ENCODE measurements at places on chromosomes 2 and 18.

DNA sequence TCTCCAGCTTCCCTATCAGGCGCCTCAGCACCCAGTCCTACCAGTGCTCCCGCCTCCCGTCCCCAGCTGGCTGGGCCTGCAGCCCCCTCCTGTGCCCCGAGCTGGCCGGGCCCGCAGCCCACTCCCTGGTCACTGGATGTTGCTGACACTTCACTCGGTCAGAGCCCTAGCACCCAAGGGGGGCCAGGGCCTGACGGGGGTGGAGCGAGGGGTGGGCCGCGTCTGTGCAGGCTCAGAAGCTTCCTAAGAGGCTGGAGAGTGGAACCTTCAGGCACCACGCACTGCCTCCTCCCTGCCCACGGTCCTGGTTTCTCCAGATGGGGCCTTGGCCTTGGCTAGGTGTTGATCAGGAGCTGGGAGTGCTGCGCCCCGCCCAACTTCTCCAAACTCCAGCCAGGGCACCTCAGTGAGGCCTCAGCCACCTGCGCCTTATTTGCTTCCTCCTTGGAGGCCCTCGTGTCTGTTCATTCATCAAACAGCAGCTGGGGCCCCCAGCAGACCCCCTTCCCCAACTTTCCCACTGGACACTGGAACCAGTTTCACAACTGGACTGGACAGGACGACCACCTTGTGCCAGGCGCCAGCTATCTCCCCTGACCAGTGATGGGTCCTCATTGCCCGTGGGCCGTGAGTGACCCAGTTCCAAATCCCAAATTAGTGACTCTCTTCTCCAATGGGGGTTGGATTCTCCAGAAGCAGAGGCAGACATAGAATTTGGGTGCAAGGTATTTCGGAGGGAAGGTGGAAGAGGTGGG lies 16.7 kb downstream of the CAPN10 start:
- DNase-seq, result peak; percentile 56

DNA sequence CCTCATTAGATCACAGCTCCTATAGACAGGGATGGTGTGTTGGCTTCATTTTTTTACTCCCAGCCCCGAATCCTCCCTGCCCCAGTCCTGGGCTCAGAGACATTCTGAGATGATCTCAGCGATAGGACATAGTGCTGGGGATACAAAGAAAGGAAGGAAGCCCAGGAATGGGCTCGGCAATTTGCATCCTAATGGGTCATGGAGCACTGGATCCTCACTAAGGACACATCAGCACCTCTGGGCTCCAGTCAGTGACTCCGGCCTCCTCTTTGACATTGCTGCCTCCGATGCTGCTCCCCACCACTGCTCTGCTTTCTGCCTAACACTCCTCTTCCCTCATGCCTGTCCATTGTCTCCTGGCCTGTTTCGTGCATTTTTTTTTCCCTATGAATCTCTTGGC lies 489.1 kb downstream of the STK39 start:
- no peak for DNase-seq

DNA sequence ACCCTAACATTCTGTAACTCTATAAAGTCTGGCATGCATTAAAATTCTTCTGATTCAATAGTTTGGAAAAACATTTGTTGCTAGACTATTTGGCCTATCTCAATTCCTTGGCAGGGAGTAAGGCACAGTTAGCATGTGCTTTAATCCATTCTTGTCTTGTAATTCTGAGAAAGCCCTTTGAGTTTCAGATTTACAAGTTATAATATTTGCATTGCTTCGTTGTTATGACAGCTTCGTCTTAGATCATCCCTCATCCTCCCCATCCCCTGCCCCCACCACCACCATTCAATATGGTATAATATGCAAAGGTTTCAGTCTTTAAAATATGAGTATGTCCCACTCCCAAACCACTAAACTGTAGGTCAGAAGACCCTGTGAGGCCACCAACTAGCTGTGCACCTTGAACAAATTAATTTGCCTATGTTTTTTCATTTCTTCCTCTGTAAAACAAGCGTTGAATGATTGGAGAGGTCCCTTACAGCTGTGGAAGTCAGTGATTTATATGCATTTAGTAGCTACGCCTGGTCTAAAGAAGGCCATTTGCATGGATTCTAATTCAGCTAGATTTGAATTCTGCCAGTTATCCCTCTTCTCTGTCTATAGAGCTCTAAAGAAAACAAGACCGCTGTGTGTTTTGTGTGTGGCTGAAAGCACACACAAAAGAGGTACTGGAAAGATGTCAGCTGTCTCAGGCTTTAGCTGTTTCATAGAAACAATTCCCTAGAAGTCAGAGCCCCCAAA lies 591 bp downstream of the C2orf80 start:
- no peak for DNase-seq

GRCh38 chr2:189161894-189162293 lies 17.7 kb downstream of the COL5A2 start:
- no peak for DNase-seq

- DNase-seq, result no peak
Measured at GRCh38 chr2:144476682-144477081, 43.2 kb downstream of the ZEB2 start.

Data from upper lobe of right lung (tissue), 1 donor.